HCT116 (cell line): ENCODE measurements at places on chromosomes 1 and 21. TPM values are rescaled to one million over a fixed set of nuclear protein-coding genes. Genes with fewer than 3 reads are reported as not detected.

DNA sequence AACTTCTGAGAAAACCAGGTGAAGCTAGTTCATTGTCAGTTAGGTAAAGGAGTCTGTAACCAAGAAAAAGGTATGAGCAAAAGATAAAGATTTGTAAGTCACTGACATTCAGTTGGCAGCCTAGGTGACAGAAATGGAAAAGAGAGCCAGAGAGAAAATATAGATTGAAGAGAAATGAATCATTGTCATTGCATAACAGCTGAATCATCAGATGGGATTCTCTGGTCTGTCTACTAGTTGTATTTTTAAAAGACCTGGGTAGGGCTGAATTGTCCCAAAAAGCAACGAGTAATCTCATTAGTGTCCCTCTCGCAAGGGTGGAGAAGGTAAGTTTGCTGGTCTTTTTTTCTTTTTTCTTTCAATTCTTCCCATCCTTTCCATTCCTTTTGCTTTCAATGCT, 36.6 kb downstream of the PTGS2 start:
- no peak overlapping the region for H3K4me3 ChIP-seq
- no peaks in the 10 kb centered on the region for H3K4me1 ChIP-seq
- DNase-seq = no peak
- no peaks in the 10 kb centered on the region for H3K27me3 ChIP-seq
- no peak overlapping the region for H3K27ac ChIP-seq

DNA sequence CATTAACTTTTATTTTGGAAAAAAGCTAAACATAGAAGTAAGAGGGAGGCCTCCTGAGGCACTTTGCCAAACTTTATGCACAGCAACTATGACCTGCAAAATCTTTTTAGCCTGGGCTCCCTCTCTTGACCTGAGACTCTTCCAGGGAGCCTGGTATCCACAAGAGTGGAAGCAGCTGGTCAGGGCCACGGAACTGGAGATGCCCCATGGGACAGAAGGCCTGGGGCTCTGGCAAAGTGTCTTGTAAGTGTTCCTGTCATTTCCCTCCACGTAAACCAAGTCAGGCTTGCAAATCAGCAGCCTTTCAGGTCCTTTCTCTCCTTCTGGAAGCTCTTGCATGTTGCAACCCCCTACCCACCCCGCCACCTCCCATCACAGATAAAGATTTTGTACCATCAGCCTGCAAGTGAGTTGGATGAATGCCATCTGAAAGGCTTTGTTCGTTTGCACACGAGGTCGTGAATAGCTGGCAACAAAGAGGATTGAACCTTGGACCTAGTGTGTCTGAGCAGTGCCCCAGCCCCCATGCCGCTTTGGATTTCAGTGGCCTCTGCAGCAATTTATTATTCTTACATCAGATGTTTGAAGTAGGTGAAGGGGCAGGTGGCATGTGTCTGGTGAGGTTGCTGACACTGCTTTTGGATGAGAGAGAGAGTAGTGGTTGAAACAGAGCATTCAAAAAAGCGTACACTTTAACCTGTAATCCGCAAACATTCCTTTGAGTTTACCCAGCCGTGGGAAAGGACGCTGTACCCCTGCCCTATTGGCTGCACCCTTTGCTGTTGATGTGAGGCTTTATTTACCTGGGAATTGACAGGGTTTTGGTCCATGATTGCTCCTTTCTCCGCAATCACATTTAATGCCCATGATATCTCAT, 91.6 kb downstream of the GALNT2 start:
- H3K36me3 ChIP-seq = no peaks in the 10 kb centered on the region
- no peaks in the 10 kb centered on the region for H3K4me1 ChIP-seq
- no peaks in the 10 kb centered on the region for H3K27me3 ChIP-seq
- no peak overlapping the region for H3K4me3 ChIP-seq
- no peak overlapping the region for H3K27ac ChIP-seq
- DNase-seq = no peak

DNA sequence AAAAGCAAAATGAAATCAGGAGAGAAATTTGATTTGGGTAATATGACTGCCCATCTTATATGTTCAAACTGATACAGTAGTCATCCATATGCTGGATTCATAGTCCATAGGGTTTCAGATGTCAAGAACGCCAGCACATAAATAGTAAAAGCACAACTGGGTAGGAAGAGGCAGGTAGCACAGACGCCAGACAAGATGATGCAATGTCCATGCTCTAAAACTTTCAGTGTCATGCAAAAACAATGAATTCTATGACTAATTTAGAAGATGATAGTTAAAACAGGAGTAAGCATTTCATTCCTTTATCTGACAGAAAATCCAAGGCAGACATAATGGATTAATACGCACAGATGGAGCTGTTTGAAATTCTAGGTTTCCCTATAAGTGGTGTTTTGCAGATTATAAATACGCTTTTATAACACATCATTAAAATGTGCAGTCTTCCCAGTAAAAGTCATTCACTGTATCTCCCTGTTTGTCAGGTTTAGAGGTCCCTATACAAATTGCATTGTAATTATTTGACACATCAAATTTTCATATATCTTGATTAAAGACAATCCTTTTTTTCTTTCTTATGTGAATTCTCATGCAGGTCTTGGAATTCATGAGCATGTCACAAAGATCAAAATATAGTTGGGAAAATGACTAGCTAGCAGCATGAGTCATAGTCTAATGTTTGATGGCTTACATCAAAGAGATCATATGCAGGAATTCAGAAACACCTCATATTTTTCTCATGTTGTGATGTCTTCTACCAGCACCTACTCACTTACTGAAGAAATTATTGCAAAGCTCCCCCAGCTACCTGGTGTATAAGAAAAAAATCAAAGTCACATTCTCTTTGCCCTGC, 139.9 kb downstream of the DSCAM start:
- H3K4me1 ChIP-seq = no peaks in the 10 kb centered on the region
- H3K27me3 ChIP-seq = no peaks in the 10 kb centered on the region
- DNase-seq = no peak
- no peaks in the 10 kb centered on the region for H3K36me3 ChIP-seq
- H3K4me3 ChIP-seq = no peak overlapping the region

DNA sequence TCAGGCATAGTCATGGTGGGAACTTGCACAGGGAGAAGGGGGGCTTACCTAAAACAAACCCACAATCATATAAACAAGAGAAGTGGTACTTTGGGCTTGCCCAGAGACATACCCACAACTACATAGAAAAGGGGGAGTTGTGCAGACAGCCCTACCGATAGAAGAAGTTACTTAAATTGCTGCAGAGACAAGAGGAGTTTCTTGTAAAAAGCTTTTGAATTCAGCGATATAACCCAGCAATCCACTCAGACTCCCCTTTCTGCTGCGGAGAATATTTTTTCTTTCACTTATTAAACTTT, 164.0 kb upstream of the ETV3 start:
- no peak for DNase-seq
- H3K27ac ChIP-seq = no peak overlapping the region
- no peaks in the 10 kb centered on the region for H3K36me3 ChIP-seq
- H3K27me3 ChIP-seq = peaks cover 35% of the 10 kb centered on the region

GRCh38 chr1:109534307-109534858, 5.3 kb upstream of the GPR61 start:
- H3K27me3 ChIP-seq = no peaks in the 10 kb centered on the region
- H3K36me3 ChIP-seq = no peaks in the 10 kb centered on the region
- no peak overlapping the region for H3K27ac ChIP-seq
- H3K4me1 ChIP-seq = peaks cover 4% of the 10 kb centered on the region; the same call in 1 of the 2 replicates
- H3K4me3 ChIP-seq = no peak overlapping the region
- no peak for DNase-seq

GRCh38 chr21:15174923-15175322, 110.1 kb upstream of the NRIP1 start:
- no peak overlapping the region for H3K4me3 ChIP-seq
- H3K27me3 ChIP-seq = no peaks in the 10 kb centered on the region
- DNase-seq = no peak
- H3K36me3 ChIP-seq = no peaks in the 10 kb centered on the region
- H3K27ac ChIP-seq = no peak overlapping the region

DNA sequence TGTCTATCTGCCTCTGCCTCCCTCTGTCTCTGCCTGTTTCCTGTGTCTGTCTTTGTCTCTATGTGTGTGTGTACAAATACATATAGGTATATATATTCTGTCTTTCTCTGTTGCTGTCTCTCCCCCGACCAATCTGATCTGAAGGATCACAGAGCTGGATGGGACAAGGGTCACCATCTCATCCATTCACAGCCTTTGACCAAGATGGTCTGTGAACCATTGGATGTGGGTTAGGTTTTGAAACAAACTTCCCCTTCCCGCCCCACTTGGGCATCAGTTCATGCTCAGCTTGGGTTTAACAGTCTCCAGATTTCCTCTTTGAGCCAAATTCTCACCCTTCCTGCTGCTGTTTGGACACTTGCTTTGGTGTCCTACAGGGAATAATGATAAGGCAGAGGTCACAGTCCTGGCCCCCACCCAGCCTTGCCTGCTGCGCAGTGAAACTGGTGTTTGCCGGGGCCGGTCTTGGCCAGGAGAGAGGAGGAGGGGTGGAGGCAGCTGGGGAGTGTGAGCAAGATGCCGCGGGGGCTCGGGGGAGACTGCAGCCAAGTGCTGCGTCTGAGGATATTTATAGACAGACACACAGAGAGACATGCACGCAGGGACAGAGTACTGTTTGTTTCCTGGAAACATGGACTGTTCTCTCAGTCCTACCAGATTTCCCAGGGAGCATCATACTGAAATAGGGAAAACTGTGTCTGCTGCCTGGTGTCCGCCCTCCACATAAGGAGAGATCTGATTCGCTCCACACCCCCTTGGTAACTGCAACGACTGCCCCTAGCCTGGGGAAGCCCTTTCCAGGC, 27.0 kb upstream of the BTG2 start:
- no peak overlapping the region for H3K4me3 ChIP-seq
- no peaks in the 10 kb centered on the region for H3K4me1 ChIP-seq
- DNase-seq = no peak

DNA sequence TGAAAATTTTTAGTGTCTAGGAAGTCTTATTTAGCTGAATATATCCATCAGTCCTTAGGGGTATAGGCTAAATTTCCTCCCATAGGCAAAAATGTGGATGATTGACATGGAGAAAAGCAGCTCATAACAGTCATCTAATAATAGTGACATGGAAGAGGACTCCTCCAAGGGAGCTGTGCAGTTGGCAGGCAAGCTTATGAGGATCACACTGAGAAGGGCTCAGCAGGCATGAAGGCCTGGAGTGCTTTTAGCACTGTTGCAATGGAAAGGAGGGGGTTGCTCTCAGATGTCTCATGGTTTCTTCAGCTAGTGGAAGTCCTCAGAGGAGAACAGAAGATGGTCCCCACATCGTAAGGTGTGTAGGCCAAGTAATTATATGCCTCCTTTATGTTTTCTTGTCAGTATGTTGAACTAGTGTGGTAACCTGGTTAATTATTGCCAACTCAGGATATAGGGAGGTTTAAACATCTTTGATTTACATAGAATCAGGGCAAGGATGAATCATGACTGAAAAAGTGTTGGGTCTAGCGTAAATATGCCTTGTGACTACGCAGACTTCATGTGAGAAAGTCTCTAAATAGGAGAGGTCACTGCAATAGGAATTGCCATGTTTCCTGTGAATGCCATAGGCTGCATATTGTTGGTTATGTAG, 18.9 kb downstream of the VN1R5 start:
- H3K4me1 ChIP-seq = no peaks in the 10 kb centered on the region
- H3K36me3 ChIP-seq = no peaks in the 10 kb centered on the region

DNA sequence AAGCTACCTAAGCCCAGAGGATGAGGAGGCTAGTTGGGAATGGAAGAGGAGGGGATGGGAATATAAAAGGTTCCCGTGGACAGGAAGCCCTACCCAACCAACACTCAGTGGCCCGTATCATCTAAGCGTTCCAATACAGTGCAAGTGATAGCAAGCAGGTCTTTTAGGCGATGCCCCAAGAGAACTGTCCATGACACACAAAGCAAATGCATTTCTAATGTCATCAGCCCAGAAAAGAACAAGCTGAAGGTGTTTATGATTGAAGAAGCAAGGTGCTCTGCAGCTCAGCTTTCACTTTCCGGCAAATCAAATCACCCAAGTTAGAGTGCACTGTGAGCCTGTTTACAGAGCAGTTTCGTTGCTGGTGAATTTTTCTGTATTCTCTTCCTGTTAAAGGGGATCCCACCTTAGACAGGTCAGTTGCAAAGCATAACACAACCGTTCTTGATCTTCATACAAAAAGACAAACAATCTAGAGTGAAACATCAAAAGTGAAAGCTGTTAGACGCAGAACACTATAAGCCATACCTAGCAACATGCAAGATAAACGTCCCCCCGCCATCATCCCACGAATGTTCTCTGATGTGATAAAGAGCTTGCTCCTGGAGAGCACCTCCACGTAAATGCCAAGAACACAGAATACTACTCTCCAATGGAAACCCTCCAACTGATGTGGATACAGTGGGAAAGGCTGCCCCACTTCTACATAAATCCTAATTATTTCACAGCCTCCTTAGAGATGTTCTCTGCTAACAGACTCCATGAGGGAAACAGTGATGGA, 54.0 kb downstream of the PGBD5 start:
- H3K4me3 ChIP-seq = no peak overlapping the region
- no peaks in the 10 kb centered on the region for H3K4me1 ChIP-seq
- H3K27ac ChIP-seq = no peak overlapping the region
- H3K36me3 ChIP-seq = no peaks in the 10 kb centered on the region

DNA sequence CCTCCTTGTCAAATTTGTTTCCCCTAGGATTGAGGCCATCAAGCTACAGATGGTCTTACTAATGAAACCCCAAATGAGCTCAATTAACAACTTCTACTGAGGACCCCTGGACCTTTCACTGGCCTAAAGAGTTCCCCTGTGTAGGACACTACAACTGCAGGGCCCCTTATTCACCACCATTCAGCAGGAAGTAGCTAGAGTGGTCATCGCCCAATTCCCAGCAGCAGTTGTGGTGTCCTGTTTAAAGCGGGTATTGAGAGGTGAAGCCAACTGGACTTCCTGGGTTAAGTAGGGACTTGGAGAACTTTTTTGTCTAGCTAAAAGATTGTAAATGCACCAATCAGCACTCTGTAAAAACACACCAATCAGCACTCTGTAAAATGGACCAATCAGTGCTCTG, 1466.9 kb downstream of the KCNT2 start:
- no peaks in the 10 kb centered on the region for H3K27me3 ChIP-seq
- H3K36me3 ChIP-seq = no peaks in the 10 kb centered on the region
- no peak overlapping the region for H3K4me3 ChIP-seq
- no peaks in the 10 kb centered on the region for H3K4me1 ChIP-seq
- peak; percentile 2 for DNase-seq

- H3K36me3 ChIP-seq = no peaks in the 10 kb centered on the region
- no peak overlapping the region for H3K27ac ChIP-seq
- DNase-seq = no peak
- no peaks in the 10 kb centered on the region for H3K27me3 ChIP-seq
- H3K4me3 ChIP-seq = no peak overlapping the region
- no peaks in the 10 kb centered on the region for H3K4me1 ChIP-seq
These were observed 35.5 kb downstream of the SDCCAG8 start for GRCh38 chr1:243291292-243291691.

- H3K36me3 ChIP-seq = no peaks in the 10 kb centered on the region
- H3K27me3 ChIP-seq = no peaks in the 10 kb centered on the region
- H3K27ac ChIP-seq = no peak overlapping the region
These were observed 3.5 kb downstream of the CHODL start for GRCh38 chr21:18248171-18248570.

- H3K27me3 ChIP-seq = no peaks in the 10 kb centered on the region
- H3K4me3 ChIP-seq = no peak overlapping the region
- no peak overlapping the region for H3K27ac ChIP-seq
- no peaks in the 10 kb centered on the region for H3K4me1 ChIP-seq
- DNase-seq = no peak
- H3K36me3 ChIP-seq = no peaks in the 10 kb centered on the region
These were observed 17.2 kb downstream of the CAMTA1 start for GRCh38 chr1:6802454-6802853.

The IGFN1 gene
- total RNA-seq = not detected

The OR2M5 gene
- not detected for total RNA-seq

The NPR1 gene
- 0.07 TPM for total RNA-seq

The NEXN gene
- total RNA-seq = 0.15 TPM

The SLC44A5 gene
- total RNA-seq = 2.4 TPM

The NR5A2 gene
- 0.91 TPM for total RNA-seq

The APOBEC4 gene
- total RNA-seq = not detected

The MCOLN2 gene
- total RNA-seq = 11.3 TPM

The RGS8 gene
- not detected for total RNA-seq

The GRIK3 gene
- total RNA-seq = not detected

The DFFA gene
- total RNA-seq = 67.7 TPM
